A549 treated with GW870086 at 1 μM for 4 hours (cell line): ENCODE measurements at places on chromosomes 16 and 17. TPM values are rescaled to one million over a fixed set of nuclear protein-coding genes. Genes with fewer than 3 reads are reported as not detected.

Gene MPHOSPH6
- 24.2 to 36.8 TPM (median 32.6 TPM) in 5 replicates for total RNA-seq

Gene SLC16A6
- total RNA-seq: 0.19 to 0.47 TPM (median 0.38 TPM) in 5 replicates

Gene DNASE1L2
- 0.80 to 1.7 TPM (median 1.6 TPM) in 5 replicates for total RNA-seq

Gene BCAR1
- total RNA-seq: 108 to 148 TPM (median 143 TPM) in 5 replicates

Gene CD300LB
- total RNA-seq: 0.05 to 0.17 TPM (median 0.10 TPM) in 4 of 5 replicates, not detected in the other

Gene TMEM235
- not detected in 5 replicates for total RNA-seq
